ENCODE measurements at places on chromosomes 6 and 20.

DNA sequence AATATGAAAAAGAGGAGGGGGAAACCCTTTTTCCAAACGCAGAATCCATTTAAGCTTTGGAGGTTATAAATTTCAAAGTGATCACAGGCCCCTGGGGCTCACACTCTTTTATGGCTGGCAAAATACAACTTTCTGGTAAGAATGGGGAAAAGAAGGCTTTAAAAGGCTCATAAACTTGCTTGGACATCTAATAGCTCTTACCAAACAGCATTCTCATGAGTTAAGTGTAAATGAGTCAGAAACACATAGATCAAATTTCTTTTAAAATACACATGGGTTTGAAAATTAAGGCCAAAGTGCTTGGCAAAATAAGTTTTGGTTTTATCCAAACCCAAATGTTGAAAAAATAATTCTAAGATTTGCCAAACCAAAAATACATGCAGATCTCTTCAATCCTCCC lies 154.6 kb downstream of the SOBP start:
- no peak for DNase-seq

- no peak for DNase-seq
Observed at GRCh38 chr6:37678078-37678846, 19.4 kb downstream of the MDGA1 start.

DNA sequence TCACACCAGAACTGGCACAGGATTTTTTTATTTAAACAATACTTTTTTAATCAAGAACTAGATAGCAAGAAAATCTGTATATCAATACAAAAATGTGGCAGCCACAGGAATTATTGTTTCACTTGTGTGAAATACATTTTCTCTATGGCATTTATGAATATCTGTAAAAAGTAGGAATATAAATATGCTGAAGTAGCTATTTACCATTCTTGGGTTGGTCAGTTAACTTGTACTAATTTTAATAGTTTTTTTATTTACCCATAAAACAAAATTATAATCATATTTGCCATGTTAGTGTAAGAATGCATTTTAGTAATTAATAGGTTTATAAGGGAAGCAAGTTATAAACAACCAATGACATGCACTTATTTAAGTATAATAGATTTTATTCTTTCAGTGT lies 31.4 kb upstream of the TMEM30A start:
- DNase-seq = no peak

GRCh38 chr20:47701612-47702011 lies 83.7 kb downstream of the SULF2 start:
- DNase-seq = no peak

DNA sequence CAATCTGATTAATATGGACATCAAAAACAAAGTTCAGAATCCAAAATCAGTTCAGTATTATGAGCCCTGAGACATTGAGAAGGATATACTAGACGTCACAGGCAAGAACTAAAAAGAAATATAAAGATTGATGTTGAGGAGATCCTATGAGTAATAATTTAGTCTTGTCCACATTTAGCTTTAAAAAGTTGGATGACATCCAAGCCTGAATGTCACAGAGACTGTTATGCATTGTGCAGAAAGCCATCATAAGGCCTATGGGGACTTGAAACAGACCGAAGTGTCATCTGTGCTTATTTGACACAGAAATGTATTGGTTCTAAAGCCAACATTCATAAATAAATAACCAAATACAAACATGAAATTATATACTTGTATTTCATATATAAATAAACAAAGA lies 581.8 kb upstream of the MMS22L start:
- DNase-seq = no peak

DNA sequence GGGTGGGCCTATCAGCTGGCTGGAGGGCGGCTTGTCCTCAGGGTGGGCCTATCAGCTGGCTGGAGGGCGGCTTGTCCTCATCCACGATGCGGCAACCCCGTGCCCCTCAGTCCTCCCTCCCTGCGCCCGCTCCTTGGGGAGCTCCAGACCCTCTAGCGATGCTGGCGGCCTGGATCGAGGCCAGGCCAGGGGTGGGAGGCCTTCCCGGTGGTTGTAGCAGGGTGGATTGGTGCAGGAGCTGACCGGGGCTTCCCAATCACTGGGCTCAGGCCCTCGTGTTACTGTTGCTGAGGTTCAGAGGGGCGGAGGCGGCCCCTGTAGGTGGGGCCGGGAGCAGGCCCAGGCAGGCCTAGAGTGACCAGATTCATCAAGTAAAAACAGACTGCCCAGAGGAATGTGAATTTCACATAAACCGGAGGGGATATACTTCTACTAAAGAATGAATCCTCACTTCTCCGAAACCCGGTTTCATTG lies 8.8 kb downstream of the SLC17A9 start:
- DNase-seq = no peak
